ENCODE measurements at places on chromosomes 7 and 10.

GRCh38 chr10:35451151-35452016 lies 115.1 kb downstream of the CCNY start:
- no peak for DNase-seq

DNA sequence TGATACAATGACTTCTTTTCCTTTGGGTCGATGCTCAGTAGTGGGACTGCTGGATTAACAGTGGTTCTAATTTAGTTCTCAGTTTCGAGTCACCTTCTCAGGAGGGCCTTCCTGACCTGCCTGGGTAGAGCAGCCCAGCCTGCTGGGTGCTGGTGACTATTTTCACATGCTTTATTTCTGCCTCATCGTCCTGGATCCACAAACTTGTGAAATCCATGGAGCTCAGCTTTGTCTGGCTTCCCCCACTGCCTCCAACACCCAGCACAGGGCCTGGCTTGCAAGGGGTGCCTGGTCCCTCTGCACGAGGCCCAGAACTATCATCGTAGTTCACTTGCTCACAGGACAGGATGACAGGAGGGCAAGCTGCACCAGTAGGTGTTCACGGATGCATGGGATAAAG lies 46.9 kb downstream of the SPOCK2 start:
- DNase-seq = no peak

DNA sequence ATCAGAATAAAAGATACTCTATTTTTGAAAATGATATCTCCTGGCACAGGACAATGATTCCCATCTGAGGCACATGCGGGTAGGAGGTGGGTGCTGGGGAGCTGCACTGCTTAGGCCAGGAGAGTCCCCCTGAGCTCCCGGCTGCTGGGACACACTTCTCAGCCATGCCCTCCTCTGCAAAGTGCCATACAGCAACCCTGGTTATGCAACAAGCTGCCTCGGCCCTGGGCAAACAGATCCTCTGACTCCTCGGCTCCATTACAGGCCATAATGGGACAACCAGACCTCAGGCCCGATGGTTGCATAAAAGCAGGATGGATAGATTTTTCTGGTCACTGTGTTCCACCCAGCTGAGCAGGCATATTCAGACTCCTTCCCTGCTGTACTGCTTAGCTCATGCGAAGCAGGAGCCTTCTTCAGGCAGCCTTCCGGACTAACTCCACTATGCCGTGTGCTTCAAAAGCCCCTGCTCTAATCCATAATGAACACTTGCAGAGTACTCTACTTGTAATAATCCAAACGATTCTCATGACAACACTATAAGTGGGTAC lies 6.5 kb upstream of the LEP start:
- no peak for DNase-seq

- no peak for DNase-seq
Measured at GRCh38 chr10:30413996-30414576, 19.9 kb upstream of the MAP3K8 start.

DNA sequence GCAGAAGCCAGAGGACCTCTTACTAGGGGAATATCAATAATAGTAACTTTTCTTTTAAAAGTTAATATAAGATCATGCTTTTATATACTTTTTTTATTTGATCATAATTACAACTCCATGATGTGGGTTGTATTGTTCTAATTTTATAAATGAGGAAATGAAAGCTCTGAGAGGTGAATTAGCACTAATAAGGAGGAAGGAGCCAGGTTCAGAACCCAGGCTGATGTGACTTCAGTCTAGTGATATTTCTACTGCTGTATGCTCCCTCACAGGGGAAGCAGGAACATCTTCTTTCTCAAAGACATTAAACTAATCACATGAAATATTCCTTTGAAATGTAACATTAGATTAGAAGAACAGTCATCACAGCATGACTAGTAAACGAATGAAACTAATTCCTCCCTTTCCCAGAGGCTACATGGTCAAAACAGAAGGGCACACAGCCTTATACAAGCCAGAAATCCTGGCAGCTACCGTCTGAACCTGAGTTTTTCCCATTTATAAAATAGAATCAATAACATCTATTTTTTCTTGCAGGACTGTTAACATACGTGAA lies 81.4 kb upstream of the GJD4 start:
- DNase-seq = no peak

DNA sequence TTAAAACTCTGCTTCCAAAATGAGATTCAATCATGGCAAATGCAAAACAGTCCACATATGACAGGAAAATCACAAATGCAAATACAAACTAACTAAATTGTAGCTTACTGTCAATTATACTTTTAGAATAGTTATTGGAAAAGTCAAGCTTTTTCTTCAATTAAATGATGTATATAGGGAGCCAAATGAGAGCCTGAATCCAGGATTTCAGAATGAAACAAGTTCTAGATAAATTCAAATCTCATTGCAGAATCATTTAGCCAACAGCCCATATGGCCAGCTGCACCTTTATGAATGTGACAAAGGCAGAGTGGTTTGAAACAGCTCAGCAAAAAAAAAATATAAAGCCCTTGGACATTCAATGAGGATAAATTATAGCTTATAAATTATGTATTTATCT lies 82.2 kb upstream of the SCIN start:
- no peak for DNase-seq

- no peak for DNase-seq
Measured at GRCh38 chr10:21832821-21833130, 170.8 kb downstream of the DNAJC1 start.

GRCh38 chr10:10878963-10879362 lies 138.7 kb upstream of the CELF2 start:
- no peak for DNase-seq

GRCh38 chr10:77027141-77027540 lies 610.5 kb downstream of the KCNMA1 start:
- no peak for DNase-seq

GRCh38 chr10:86693721-86694369 lies 25.5 kb downstream of the LDB3 start:
- peak; percentile 15 for DNase-seq

DNA sequence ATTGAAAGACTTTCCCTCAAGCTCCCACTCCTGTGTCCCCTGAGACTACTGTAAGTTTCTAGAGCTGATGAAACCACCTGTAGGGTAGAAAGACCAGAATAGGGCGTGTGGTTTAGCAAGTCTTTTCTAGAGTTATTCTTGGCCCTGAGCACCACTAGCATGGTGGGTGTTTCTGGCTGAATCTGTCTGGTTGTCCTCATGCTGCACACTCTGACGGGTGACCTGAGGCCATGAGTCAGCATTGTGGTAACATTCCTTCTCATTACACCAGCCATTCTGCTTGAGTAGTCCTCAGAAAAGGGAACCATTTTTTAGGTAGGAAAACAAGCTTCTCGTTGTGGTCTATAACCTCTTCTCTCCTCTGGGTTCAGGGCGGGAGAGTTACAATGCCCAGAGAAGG lies 250.3 kb downstream of the SNX13 start:
- DNase-seq = no peak

GRCh38 chr10:13977861-13978532 lies 352.7 kb downstream of the FRMD4A start:
- DNase-seq = no peak

DNA sequence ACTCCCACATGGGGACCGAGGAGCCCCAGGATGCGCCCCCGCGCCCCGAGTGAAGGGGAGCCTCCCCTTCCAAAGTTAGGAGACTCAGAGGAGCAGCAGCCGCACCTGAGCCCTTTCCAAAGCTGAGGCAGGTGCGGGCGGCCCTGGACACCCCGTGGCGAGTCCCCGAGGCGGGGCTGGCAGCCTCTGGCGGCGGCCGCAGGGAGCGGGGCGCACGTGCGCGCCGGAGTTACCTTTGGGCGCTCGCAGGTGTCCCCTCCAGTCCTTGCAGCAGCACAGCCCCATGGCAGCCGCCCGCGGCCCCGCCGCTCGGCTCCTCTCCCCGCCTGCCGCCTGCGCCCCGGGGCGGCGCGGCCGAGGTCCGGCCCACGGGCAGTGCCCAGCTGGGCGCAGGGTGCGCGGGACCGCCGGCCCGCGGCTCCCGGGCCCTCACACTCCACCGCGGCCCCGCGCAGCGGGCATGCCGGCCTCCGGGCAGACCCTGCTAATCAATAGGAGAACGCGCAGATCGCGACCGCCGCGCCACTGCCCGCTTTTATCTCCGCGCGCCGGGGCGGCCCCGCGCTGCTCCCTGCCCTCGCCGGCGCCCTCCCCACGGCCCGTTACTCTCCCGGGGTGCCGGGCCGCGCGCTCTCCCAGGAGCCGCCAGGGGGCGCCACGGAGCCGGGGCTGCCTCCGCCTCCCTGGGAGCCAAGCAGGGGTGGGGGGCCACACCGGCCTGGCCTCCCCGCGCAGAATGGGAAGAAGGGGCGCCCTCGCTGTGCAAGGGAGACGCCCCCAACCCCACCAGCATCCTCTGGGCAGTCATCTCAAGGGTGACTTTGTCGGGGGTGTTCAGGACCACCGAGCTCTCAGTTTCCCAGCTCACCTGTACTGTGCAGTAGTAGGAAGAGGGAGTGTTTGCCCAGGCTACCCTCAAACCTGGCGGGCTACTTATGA lies 80.8 kb downstream of the ARHGAP22 start:
- DNase-seq = no peak

DNA sequence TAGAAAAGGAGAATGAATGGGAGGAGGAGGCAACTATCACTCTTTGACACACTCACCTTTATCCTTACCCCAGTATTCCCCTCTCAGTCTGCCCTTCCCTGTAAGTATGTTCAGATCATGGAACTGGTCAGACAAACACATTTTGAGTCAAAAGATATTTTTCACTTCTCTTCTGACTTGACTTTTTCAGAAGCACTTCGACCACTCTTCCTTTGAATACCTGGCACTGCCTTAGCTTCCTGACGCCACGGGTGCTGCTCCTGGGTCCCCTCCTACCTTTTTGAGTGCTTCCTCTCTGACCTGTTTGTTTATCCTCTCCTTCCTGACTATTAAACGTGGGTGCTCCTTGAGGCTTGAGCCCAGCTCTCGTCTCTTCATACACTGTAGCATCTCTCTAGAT lies 19.8 kb upstream of the C10orf67 start:
- DNase-seq = no peak

DNA sequence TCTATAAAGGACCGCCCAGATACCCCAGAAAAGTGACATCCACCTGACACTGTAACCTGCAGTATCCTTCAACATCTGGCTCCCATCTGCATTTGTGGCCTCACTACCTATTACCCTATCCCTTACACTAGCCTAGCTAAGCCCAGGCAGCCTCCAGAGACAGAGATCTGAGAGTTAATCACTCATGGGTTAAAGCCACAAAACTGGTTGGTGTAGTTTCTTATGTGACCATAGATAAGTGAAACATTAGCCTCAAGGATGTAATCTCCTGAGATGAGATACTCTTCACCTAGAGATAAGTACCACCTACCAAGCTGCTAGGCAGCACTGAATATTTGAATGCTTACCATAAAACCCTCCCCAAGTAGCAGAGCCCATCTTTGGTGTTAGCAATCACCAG lies 35.4 kb downstream of the CTTNBP2 start:
- DNase-seq = no peak

GRCh38 chr10:121042342-121042741 lies 191.2 kb downstream of the WDR11 start:
- DNase-seq = no peak

GRCh38 chr7:29987811-29988317 lies 1.7 kb downstream of the SCRN1 start:
- DNase-seq = no peak

GRCh38 chr10:71270301-71271220 lies 48.5 kb upstream of the SLC29A3 start:
- no peak for DNase-seq

- DNase-seq = no peak
Measured at GRCh38 chr10:113893570-113893969, 39.1 kb downstream of the NHLRC2 start.

DNA sequence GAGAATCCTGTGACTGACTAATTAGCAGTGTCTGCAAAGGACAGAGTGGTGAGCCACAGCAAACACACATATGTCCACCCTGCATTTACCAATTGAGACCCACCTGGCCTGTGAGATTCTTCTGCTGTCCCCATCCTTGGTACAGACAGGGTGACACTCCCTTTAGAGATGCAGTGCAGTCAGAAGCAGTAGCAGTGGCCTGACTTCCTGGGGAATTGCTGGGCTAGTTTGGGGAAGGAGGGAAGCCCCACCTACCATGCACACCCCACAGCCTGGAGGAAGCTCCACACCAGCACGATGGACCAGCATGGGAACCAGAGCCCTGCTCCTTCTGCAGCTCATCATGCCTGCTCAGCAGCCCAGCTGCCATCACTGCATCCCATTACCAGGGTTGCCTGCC lies 924.9 kb upstream of the ZNF722 start:
- no peak for DNase-seq

DNA sequence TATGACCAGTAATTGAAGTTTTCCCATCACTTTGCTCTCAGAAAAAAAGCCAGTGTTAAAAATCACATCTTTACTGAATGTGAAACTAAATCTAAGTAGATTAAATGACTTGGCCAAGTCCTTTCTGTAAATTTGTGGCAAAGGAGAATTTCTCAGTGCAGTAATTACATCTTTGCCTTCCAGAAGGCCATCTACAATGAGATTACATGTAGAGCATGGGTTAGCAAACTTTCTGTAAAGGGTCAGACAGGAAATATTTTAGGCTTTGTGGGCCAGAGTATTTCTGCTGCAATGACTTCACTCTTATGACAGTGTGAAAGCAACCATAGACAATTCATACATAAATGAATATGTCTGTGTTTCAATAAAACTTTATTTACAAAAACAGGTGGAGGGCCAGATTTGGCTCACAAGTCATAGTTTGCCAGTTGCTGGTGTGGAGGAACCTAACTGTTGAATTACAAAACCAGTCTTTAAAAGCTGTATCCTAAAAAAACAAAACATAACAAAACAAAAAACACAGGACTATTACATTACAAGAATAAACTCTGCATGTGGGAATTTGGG lies 191.0 kb downstream of the TAX1BP1 start:
- no peak for DNase-seq

DNA sequence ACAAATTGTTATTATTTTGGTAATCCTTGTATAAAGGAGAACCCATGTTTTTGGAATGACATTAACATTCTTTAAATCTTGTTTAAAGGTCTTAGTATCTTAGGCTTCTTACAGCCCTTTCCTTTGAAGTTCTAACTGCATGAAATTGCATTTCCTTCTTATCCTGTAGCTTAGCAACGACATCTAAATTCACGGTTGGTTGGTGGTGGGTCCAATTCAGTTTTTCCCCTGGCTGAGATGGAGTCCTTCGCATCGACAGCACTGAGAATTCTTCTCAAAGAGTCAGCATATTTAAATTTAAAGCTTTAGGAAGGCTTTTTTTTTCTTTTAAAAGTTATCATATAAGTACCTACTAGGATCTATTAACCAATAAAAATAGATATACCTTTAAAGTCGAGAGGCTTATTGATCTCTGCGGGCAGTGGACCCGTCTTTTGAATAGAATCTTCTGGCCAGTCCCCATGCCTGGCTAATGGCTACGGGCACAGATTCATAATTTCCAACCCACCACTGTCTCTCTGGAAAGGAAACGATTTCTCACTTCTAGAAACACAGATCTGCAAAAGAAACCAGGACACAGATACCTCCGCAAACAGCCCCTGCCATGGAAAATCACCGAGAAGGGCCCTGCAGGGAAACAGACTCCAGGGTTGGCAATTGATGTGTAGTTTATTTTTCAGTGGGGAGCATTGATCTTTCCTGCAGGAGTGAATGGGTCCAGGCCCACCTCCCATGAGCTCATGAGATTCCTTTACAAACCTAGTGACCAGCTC lies 63.4 kb downstream of the RAMP3 start:
- DNase-seq = no peak
